Daoy (cell line): ENCODE measurements at places on chromosomes 16 and 17. TPM values are rescaled to one million over a fixed set of nuclear protein-coding genes. Genes with fewer than 3 reads are reported as not detected.
A peak's percentile ranks its signal among the peaks of the same experiment; 100 is the strongest.

DNA sequence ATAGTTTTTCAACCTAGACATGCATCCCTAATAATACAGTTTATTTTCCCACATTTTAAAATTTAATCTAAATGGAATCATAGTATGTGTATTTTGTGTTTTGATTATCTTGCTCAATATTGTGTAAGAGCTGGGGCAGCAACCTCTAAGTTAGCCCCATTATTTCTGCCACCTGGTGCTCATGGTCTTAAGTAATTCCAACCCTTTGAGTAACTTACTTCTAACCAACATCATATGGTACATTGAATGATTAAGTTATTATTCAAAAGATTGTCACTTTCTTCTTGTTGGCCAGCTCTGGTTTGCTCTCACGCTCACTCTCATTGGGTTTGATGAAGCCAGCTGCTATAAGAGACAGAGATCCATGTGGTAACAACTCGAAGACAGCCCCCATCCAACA, 3.9 kb upstream of the KRTAP4-3 start:
- no peak for DNase-seq

DNA sequence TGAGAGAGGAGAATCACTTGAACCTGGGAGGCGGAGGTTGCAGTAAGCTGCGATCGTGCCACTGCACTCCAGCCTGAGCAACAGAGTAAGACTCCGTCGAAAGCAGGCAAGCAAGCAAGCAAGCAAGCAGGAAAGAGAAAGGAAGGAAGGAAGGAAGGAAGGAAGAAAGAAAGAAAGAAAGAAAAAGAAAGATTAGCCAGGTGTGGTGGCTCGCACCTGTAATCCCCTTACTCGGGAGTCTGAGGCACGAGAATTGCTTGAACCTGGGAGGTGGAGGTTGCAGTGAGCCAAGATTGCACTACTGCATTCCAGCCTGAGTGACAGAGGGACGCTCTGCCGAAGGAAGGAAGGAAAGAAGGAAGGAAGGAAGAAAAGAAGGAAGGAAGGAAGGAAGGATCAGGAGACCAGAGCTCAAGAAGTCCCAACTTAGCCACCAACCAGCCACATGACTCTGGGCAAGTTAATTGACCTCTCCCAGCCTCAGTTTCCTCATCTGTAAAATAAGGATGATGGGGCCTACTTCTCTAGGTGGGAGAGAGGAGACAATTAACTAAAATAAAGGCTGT, 6.5 kb downstream of the GFAP start:
- DNase-seq: no peak

HEATR9 gene
- total RNA-seq: not detected in 2 replicates

GRCh38 chr17:2776589-2777241, 19.5 kb upstream of the RAP1GAP2 start:
- no peak for DNase-seq

DNA sequence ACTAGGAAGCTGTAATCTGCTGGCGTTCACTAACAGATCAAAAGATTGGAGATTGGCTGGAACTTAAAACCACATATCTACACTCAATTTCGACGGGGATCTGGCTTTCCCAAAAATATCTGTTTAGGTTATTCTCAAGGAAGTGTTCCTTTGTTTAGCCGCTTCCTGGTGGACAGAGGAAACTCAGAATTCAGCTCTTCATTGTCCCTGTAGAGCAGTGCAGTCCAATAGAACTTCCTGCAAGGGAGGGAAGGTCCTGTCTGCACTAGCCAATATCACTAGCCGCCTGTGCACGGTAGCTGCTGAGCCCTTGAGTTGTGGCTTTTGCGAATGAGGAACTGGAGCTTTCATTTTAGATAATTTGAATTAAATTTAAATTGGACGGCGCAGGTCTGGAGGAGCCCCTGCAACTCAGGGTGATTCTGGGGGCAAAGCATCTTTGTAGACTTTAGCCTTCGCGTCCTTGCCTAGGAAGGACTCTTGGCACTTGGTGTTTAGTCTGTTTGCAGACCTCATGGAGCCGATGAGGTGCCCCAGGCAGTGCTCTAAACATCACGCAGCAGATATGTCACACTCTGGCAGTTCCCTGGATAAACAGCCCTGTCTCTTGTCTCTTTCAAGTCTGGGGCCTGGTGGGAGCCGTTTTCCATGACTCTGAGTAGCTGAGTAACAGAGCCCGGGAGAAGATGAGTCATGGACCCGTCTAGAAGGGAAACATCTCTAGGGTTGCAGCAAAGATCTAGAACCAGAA, 122.2 kb downstream of the CCDC182 start:
- peak; percentile 44 for DNase-seq

- peak; percentile 50 for DNase-seq
These were observed 100.9 kb downstream of the AMFR start for GRCh38 chr16:56324406-56324805.

GRCh38 chr16:30430428-30430970, 669 bp upstream of the DCTPP1 start:
- peak; percentile 10 for DNase-seq

DNA sequence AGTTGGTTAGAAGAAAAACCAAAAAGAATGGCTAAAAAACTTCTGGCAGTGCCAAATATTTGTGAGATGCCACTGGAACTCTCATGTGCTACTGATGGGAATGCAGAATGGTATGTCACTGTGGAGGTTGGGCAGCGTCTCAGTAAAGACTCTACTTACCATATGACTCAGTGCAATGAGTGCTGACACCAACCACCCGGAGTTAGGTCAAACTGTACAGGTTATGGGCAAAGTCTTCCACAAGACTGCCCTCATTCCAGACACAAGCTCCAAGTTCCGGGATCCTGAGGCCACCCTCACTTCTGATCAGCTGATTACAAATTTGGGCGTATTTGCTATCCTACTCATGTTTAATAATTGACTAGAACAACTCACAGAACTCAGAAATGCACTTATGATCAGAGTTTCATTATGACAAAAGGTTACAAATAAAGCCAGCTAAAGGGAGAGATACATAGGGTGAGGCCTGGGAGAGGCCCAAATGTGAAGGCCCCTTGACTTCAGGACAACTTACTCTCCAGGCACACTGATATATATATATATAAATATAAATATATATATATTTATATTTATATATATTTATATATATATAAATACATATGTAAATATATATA, 114.9 kb downstream of the TRIM37 start:
- DNase-seq: peak; percentile 11

DNA sequence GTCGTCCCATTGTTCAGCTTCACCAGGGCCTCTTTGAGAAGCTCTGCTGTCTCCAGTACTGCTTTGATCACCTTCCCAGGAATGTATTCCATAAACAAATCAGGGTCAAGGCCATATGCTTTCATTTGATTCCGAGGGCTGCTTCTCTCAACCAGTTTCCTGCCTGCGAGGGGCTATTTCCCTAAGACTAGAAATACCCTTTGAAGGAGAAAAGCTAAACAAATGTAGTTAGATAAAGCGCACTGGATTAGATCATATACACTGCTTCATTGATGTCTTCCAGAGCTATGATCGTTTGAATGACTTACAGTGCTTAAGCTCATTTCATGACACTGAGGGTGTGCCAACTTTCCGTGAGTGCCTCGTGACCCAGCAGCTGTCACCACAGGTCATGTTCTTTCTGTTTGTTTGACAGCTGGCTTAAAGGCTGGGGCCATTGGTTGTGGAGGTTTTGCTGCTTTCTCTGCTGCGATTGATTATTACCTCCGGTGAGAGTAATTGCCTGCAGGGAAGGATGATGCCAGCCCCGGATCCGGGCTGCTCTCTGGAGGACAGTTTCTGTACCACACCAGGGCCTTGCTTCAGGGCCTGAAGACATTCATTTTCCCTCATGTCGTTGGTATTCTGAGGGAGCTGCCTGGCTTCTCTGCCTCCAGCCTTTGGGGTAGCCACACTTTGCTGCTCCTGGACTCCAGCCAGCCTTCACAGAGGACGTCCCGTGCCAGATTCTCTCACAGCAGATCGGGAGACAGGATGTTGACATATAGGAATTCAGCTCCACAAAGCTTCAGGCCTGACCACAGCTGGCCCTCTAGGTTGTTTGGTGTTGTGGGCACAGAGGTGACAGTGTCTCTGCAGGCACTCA, 3.9 kb downstream of the TIMM22 start:
- DNase-seq: peak; percentile 52

TP53TG3 gene
- total RNA-seq: 3.4 and 7.6 TPM in 2 replicates

DNA sequence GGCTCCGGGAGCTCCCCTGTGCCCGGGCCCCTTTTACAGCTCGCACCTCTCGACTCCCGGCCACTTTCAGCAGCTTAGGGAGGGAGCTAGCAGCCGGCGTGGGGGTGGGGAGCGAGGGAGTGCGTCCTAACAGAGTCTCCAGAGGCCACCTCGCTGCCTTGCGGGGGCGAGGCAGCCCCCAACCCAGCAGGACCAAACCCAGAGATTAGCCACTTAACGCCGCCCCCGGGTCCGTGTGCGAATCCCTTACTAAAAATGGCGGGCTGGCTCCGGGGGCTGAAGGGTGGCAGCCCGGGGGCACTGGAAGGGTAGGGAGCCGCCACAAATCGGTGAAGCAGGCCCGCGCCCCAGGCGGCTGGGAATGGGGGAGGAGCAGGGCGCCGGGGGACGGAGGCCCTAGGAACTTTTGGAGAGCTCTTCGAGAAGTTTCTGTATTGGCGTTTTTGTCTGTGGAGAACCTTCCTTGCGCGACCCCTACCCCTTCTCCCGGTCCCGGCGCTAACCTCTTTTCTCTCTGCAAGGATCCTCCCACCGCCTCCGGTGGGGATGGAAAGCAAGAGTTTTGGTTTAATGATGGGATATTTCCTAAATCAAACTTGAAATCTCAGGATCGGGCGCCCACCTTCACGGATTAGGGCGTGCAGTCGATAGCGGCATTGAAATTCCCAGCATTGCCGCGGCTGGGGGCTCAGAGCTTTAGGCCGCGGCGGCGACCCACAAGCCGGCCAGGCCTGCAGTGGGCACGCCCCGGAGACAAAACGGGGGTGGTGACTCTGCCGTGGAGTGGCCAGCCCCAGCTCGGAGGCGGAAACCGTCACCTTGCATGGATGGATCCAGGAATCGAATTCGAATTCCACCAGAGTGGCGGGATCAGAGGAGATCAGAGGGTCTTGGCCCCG, 793 bp upstream of the IRX3 start:
- DNase-seq: peak; percentile 12

SKAP1 gene
- 0.17 TPM in 1 of 2 replicates, not detected in the other for total RNA-seq

- DNase-seq: no peak
These were observed 19.2 kb downstream of the CDH3 start for GRCh38 chr16:68664297-68664696.

DNA sequence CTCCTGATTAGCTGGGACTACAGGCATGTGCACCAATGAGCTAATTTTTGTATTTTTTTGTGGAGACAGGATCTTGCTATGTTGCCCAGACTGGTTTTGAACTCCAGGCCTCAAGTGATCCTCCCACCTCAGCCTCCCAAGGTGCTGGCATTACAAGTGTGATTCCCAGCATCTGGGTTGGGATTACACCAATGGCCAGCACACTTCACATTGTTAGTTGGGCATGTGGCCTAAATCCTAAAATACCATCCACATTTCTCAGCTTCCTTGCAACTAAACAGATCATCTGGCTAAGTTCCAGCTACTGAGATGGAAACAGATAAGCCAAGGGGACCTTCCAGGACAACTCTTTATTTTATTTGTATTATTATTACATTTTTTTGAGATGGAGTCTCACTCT, 9.9 kb downstream of the RABEP2 start:
- no peak for DNase-seq

PDE6G gene
- total RNA-seq: 2.5 TPM in 1 of 2 replicates, not detected in the other

CCL5 gene
- total RNA-seq: 9.0 and 14.4 TPM in 2 replicates

GRCh38 chr17:8038954-8039610, at the start of gene ALOX15B:
TSS of gene ALOX15B (plus strand) at chr17:8039059. CDS start at chr17:8039156, 97 bp downstream.
- DNase-seq: no peak

- no peak for DNase-seq
These were observed 233.3 kb downstream of the XYLT1 start for GRCh38 chr16:17237350-17237944.

BCL6B gene
- not detected in 2 replicates for total RNA-seq

- DNase-seq: no peak
These were observed 32.9 kb downstream of the WDR45B start for GRCh38 chr17:82615084-82616020.

FA2H gene
- total RNA-seq: not detected in 2 replicates

DNA sequence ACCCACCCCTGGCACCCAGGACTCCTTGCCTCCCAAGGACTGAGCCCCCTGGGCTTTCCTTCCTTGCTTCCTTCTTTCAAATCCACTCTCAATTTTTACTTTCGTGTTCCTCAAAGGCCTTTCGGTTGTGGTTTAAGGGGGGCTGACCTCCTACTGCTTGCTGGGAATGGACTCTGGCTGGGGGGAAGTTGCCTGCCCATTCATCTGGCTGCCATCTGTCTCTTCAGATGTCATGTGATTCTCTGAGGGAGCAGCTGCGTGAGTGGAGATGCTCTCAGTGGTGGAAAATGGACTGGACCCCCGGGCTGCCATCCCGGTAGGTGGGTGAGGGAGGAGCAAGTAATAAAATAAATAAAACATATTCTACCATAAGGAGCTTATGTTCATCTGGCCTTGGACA, 93.8 kb upstream of the RPRML start:
- no peak for DNase-seq

SDK2 gene
- 0.33 and 0.74 TPM in 2 replicates for total RNA-seq

DNA sequence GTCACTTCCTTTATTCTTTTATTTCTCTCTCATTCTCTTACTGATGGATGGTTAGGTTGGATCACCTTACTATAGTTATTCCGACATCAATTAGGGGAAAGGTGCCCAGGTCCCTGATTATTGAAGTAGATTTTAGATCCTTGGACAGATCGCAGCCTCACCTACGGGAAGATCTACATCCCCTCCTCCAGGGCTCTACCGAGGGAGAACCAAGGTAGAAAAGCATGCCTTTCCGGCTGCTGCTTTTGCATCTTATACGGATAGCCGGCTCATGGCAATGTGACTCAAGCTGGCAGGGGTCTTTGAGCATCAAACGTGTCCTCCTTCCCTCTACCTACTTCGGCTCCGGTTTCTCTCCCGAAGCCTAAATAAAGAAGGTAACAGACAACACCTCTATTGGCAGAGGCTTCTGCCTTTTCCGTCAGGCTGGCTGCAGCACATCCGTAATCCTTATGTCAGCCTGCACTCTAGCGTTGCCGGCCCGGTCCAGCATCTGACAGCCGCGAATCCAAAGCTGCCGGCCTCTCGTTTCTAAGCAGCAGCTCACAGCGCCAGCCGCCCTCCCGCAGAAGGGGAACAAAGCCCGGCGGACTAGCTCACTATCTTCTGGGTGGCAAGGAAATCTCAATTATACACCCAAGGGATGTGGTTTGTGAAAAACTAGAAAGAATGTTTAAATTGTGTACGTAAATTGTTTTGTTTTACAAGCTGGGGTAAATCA, 46.9 kb downstream of the IRX6 start:
- peak; percentile 73 for DNase-seq

FSCN2 gene
- 0.17 TPM in 1 of 2 replicates, not detected in the other for total RNA-seq

- DNase-seq: no peak
These were observed 3.8 kb downstream of the SMARCD2 start for GRCh38 chr17:63838631-63839171.

- DNase-seq: no peak
These were observed 202.6 kb downstream of the CYLD start for GRCh38 chr16:50944436-50944835.

TSR3 gene
- 95.5 and 103 TPM in 2 replicates for total RNA-seq
